Stimulated activated CD4-positive, alpha-beta T cell treated with anti-CD3 and anti-CD28 coated beads, TNF-alpha, amount 100 ng/mL, for 48 hours (primary cell): ENCODE measurements at places on chromosomes 12 and 14.

DNA sequence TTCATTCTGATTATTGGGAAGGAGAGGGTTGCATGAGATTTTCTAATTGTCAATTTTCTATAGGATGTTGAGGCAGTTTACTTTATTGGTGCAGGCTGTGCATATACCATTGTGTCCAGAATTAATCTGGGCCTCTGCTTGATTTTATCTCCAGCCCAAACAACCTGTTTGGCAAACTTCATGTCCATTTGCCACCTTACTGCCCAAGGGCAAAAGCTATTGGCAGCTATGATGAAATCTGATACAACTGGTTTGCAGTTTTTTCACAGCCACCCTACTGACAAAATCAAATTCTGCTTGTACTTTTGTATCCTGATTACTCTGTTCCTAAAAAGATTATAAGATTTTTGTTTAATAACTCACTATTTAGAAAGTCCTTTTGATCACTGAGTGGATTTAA, 789.2 kb upstream of the FBXO33 start:
- no peak for DNase-seq

GRCh38 chr14:90599748-90600507, 203.1 kb downstream of the CALM1 start:
- DNase-seq, result no peak

DNA sequence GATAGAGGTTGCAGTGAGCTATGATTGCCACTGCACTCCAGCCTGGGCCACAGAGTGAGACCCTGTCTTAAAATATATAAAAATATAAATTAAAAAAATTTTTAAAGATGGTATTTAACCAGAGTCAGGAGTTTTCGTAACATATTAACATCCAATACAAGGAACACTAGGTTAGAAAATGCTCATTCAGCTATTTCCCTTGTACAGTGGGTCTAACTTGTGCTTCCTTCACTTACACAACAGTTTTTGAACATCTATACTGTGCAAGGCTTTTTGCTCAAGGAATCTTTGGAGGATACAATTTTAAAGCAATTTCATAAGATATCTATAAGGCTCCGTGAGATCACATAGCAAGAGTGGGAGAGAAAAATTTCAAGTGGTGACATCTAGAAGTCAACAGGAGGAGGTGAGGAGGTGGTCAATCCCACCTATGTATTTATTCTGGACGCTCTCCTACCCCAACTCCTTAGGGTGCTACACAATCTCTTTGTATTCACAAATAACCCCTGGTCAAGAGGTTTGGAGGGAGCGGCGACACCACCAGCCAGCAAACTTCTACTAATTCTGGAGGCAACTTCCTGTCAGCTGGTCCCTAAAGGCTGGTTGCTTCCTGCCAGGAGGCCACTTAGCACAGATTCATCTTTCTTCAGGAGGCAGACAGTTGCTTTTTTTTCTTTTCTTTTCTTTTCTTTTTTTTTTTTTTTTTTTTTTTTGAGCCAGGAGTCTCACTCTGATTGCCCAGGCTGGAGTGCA, 22.2 kb downstream of the DUSP16 start:
- no peak for DNase-seq

DNA sequence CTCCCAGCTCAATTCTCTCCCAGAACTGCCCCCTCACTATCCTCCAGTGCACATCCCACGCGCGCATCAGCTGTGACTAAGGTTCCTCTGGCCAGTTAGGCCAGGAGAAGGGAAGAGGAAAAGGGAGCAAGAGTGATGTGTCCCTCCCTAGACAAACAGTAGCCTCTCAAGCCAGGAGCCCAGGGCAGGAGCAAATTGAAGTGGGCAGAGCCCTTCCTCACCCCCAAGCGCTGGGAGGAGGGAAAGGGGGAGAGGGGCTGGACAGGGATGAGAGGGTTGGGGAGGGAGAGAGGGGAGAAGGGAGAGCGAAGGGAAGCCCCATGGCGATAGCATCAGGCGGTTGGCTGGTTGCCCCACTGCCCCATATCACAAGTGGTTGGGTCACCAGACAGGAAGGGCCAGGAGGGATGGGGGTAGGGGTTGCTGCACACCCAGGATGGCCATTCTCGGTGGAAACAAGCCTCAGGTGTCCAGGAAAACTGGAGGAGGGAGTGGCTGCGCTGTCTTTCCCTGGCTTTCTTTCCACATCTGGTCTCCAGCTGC, 1.1 kb downstream of the CD63 start:
- DNase-seq, result no peak

DNA sequence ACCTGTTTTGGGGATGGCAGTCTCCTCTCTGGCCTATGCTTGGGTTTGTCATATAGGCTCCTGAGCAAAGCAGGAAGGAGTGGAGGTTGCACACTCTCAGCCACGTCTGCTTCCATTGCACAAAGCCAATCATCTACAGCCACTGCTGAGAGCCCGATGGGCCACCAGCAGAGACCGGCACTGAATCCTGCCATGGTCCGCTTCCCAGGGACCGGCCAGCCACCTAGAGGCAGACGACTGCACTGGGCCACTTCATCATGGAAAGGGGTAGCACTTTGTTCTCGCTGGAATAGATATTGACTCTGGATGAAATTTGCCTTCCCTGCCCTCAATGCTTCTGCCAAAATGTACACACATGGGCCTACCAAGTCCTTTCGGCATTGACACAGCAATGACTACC, 22.3 kb downstream of the DLK1 start:
- DNase-seq, result no peak

- DNase-seq, result no peak
Measured at GRCh38 chr14:76491172-76491930, 115.4 kb downstream of the ESRRB start.

- no peak for DNase-seq
Measured at GRCh38 chr14:20247646-20248246, 8.7 kb downstream of the OR11H4 start.

DNA sequence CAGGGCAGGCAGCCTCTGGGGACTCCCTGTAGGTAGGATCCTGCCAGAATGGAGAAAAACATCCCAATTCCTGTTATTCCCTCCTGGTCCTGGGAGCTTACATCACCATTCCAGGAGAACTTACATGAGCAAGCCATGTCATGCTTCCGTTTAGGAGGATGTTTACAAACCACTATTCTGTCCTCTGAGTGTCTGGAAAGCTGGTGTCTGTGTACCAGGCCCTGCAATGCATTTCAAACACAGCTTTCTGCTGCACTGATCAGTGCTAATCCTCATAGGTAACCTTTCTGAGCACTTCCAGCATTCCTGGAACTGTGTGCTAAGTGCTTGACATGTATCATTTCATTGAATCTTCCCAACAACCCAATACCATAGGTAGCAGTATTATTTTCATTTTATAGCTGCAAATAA, 19.8 kb upstream of the MAP1LC3B2 start:
- DNase-seq, result no peak

- no peak for DNase-seq
Measured at GRCh38 chr14:93464271-93464670, 33.5 kb downstream of the UNC79 start.

GRCh38 chr12:63981343-63981742, 136.8 kb downstream of the SRGAP1 start:
- no peak for DNase-seq

- no peak for DNase-seq
Measured at GRCh38 chr12:59185295-59185694, 265.0 kb upstream of the LRIG3 start.

DNA sequence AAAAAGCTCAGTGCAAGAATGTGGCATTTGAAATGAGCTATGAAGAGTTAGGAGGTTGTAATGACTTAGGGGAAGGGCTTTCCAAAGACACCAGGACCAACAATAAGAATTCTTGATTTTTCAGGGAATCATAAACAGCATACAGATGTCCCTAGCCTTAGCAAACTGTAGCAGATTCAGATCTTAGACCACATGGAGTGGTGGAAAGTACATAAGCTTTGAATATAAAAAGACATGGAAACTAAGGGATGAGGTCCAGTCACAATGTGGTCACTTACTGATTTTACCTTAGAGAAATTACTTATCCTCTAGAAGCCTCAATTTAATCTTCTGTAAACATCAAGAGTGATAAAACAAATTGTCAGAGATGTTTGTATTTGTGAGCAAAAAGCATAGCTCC, 186.6 kb downstream of the DUSP6 start:
- no peak for DNase-seq

DNA sequence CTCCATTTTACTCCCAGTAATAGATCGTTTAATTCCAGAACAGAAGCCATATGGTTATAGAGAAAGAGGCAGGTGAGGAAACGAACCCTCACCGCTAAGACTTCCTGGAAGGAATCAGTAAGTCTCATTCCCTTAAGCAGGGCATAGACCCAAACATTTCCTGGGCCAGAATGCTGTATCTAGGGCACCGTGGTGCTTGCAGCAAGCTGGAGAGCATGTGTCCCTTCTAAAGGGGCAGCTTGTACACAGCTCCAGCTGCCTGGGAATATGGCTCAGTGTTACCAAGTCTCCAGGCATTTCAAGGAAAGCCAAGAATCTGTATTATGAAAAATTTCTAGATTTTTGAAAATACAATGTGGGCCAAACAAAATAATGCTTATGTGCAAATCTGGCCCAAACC, 73.4 kb downstream of the PPM1H start:
- DNase-seq, result no peak

- no peak for DNase-seq
Measured at GRCh38 chr12:130644566-130644965, 71.5 kb downstream of the RIMBP2 start.

DNA sequence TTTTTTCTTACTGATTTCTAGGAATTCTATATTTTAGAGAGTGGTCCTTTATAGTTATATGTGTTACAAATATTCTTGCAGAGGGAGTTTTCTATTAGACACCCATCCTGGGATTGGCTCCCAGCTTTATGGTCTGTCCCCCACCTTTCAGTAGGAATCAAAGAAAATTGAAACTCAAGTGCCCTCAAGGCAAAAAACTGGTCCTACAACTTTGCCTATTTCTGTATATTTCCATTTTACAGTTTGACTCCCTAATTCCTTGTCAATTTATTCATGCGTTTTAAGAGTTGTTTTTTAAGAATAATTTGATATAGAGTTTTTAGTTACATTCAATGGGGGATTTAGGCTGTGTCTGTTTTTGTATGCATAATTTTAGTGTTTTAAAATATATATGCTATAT, 208.9 kb downstream of the SYNE2 start:
- no peak for DNase-seq

DNA sequence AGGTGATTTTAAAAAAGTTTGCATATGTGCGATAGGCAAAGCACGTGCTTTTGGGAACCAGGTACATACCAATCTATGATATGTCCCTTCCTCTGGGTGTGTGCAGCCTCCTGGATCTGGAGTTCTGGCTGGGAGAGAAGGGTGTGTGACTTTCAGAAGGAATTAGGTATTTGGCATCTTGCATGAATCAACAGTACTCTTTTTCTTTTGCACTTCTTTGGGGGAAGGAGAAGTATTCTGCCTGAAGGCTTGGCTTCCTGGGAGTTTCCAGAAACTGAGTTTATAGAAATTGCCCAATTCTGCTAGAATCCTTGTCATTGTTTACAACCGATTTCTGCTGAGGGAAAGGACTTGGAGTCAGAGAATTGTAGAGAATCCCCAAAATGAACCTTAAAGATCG, 2.9 kb upstream of the CLMN start:
- DNase-seq, result no peak
